Effector memory CD8-positive, alpha-beta T cell (primary cell): ENCODE measurements at places on chromosomes 5 and 9.

DNA sequence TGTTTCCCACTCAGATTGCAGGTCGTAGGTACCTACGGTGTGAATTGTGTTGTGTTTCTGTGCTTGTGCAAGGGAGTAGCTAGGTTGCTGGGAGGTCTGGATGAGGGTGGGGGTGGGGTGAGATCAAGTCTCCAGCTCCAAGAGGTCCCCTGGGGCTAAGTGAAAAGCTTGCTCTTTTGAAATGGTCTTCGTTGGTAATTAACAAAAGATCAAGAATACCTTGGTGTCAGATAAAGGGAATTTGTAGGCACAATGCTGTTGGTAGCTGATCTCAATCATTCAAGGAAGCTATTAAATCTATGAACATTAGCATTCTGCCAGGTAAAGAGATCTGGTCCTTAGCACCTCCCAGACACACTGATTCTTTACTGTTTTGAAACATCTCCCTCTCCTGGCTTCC lies 928 bp upstream of the PCDHGC4 start:
- no peak for DNase-seq

DNA sequence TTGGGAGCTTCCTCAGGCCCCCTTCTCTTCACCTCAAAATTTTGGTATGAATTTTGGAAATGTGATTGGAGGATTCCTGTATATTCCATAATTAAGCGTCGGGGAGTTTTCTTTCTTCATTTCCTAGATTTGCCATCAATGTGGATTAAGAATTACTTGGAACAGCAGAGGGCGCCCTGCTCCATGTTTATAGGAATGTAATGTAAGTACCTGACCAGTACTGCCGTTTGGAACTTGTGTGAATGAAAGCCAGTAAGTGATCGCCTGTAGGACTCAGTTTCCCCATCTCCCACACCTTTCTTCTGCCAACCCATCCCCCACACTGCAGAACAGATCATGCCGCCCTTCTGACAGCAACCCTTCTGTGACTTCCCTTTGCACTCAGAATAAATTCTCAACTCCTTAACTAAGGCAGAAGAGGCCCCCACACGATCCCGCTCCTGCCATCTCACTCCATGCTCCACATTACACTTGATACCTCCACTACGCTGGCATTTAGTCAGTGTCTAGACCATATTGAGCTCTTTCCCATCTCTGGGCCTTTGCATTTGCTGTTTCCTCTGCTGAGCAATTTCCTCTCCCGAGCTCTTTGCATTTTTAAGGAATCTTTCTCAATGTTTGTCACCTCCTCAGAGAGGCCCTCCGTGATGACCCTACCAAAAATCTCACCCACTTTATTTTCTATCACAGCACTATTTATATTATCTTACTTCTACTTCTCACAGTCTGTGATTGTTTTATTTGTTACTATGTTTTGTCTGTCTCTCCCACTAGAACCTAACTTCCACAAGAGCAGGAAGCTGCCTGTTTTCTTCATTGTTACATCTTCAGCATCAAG lies 79.5 kb upstream of the HTR4 start:
- DNase-seq, result peak; percentile 72

DNA sequence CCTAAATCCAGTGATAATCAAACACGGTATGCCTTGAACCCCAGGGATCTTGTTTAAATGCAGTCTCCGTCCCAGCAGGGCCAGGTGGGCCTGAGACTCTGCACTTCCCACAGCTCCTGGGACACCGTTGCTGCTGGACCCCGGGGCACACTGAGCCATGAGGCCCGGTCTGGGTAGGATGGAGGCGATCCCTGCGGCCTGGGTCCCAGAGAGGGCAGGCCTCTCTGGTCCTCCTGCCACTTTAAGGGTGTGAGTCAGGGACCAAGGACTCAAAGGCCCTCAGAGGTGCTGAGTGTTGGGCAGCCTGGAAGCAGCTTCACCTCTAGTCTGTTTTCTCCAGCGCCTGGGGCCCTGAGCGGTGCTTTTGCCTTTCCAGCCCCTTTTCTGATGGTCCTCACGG lies 34.1 kb upstream of the SLC9A3 start:
- no peak for DNase-seq

DNA sequence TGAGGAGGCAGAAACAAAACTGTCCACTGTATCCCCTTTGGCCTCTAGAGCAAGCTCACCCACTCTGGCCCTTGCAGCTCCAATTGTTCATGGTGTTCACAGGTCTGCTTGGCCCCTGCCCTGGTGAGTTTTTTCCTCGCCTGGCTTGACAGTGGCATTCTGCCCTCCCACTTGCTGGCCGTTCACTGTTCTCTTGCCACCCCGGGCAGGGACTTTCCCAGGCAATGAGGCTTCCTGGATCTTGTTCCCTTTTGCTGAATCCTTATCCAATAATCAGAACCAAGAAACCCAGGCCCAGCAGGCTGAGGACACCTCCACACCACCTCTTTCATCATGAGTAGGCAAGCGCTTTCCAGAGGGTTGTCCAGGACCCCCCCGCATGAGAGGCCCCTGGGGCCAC lies 31.2 kb downstream of the ZNF618 start:
- DNase-seq, result no peak

DNA sequence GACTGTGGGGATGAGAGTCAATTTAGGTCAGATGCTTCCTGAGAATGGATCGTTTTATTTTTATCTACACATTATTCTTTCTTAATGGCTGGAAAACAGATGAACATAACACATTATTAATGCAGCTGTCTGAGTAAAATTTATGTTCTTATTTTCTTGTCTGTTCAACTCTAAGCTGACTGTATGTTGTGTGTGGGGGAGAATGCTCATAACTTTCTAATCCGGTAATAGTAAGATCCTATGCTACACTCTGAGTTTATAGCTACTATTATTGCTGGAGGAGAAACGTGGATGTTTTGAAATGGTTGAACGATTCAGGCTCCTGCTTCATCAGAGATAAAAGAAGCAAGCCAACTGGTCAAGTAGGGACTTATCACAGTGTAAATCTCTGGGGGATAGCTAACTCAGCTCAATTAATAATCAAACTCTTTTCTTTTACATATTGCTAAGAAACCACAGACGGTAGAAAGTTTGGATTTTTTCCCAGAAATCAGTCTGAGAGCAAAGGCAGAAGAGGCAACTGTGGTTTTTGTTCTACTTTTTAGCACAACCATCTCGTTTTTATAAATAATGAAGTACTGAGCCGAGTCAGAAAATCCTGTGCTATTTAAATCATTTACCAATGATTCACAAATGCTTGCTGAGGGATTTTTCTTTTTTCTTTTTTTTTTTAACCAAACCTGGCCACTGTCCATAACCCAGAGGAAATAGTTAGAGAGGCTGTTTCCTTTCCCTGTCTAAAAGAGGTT lies 265.0 kb upstream of the FAM174A start:
- no peak for DNase-seq

DNA sequence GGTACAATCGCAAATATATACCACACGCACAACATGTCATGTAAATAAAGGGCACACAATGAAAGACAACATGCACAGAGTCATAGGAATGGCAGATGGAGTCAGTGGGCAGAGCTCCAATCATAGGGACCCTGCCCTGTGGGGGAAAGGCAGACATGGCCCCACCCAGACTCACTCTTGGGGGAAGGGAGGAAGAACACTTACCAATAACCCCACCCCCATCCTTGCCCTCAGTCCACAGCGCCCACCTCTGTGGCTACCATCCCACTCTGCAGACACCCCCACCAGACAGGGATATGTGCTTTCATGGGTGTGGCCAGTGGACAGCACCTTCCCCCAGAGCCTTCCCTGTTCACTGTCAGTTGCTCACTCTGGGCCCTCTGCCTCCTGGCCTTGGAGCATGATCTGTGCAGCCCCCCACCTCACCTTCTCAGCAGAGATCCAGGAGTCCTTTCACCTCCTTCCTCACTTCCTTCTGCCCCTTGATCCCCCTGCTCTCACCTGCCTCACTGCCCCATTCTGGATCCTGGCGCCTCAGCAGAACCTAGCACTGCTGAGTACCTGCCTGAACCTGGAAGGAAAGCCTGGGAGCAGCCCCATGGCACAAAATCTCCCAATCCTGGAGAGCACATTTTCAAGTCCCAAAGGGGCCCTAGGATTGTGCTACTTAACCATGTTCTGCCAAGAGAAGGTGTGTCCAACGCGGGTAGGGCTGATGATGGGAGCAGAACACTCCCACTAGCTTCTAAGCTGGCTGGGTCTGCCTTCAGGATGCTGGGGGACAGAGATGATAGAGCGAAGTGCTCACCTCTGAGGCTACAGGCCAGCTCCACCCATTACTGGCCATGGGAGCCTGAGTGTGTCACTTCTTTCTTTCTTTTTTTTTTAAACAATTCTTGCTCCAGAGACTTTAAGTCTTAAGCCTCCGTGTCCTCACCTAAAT lies 1.5 kb upstream of the PHF19 start:
- DNase-seq, result no peak

DNA sequence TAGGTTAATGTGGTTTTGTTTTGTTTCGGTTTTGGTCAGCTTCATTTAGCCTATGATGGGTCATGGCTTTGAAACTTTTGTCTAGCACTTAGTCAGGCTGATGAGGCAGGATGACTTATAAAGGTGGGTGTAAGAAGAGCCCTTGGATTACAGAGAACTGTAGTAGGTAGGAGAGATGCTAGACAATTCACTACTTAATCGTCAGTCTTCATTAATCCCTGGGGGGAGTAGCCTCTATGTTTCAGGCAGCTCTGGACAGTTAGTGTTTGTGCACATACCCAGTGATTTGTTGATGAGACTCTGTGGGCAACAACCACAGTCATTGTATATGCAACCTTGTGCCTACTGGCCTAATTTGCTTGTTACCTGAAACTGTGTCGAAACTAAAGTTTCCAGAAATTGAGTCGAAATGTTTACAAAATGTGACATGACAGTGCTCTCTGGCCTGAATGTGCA lies 113.3 kb downstream of the MTREX start:
- no peak for DNase-seq

DNA sequence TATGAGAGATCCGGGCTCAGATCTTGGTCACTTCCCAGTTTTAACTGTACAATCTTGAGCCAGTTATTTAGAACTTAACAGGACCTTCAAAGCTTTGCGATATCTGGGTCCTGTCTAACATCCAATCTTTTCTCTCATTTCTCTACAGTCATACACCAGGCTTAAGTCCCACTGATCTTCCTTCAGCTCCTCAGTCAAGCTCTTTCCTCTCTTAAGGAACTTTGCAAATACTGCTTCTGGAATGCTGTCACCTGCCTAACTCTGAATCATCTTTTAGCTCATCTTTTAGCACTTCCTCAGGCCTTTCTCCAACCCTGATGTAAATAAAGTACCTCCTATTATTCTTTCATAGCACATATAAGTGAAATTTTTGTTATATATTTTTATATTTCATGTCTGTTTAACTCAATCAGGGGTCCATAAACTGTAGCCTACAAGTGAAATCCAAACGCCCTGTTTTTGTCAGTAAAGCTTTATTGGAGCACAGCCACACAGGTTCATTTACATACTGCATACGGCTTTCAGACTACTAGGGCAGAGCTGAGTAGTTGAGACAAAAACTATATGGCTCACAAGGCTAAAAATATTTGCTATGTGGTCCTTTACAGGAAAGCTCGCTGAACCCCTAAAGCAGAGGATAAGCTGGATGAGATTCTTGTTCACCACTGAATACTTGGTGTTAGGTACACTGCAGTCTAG lies 63.5 kb downstream of the MEF2C start:
- DNase-seq, result no peak

DNA sequence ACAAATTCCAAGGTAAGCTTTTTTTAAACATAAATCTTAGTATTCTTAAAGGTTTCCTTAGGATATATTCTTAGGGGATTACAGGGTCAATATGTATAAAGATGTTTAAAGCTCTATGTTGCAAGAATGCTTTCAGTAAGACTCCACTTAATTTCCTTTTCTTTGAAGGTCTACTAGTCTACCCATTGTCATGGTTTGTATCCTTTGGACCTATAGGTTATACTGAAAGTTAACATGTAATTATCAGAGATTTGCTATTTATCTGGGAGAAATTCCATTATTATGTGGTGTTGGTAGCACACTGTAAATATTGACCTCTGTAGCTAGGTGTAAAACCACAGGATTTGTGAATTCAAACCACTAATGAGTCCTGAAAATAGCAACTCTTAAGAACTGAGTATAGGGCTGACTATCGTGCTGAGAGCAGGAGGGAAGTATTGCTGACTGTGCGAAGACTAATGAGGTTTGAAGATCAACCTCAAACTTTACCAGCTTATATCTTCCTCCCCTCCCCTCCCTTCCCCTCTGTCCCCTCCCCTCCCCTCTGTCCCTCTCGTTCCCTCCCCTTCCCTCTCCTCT lies 85.6 kb downstream of the GADD45G start:
- no peak for DNase-seq

- no peak for DNase-seq
Measured at GRCh38 chr5:78757269-78758053, 108.9 kb upstream of the LHFPL2 start.

- no peak for DNase-seq
Measured at GRCh38 chr9:489198-490197, 274.8 kb downstream of the DOCK8 start.

- DNase-seq, result no peak
Measured at GRCh38 chr9:95813923-95814322, 61.6 kb upstream of the ERCC6L2 start.

- peak; percentile 23 for DNase-seq
Measured at GRCh38 chr9:127049044-127049443, 73.4 kb downstream of the ANGPTL2 start.

DNA sequence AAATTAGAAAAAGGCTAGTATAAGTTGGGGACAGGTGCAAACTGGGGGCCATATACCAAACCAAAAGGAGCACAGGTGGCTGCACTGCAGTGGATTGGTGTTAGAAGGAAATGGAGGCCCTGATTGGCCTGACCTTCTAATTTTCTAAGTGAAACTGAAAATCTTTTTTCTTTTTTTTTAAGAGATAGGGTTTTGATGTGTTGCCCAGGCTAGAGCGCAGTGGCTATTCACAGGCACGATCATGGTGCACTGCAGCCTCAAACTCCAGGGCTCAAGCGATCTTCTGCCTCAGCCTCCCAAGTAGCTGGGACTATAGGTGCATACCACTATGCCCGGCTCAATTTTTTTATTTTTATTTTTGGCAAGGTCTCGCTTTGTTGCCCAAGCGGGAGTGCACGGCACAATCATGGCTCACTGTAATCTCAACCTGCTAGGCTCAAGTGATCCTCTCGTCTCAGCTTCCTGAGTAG lies 9.8 kb upstream of the CCDC69 start:
- DNase-seq, result no peak
